ENCODE measurements at places on chromosomes 3 and 15.

- no peaks in the 10 kb centered on the region for H3K36me3 ChIP-seq
- H3K4me1 ChIP-seq, result no peaks in the 10 kb centered on the region
- no peaks in the 10 kb centered on the region for H3K27me3 ChIP-seq
- no peak overlapping the region for H3K4me3 ChIP-seq
- H3K27ac ChIP-seq, result no peak overlapping the region
These were observed 59.2 kb upstream of the IL12A start for GRCh38 chr3:159929171-159930141.

DNA sequence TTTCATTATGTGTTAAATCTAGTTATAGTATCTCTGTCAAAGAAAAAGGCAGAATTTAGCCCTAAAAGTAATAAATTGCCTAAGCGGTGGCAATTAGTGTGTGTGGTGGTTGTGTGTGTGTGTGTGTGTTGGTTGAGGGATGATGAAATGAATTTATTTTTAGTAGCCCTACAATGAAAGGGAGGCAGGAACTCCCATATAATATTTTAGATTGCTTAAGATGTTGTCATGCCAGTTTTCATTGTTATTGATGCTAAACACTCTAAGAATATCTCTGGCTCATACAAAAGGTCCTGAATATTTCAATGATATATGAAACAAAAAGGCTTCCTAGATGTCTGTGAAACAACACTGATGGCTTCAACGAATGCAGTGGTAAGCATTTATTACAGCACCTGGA lies 140.6 kb upstream of the TBC1D5 start:
- no peaks in the 10 kb centered on the region for H3K36me3 ChIP-seq
- no peak for DNase-seq
- H3K27me3 ChIP-seq, result no peaks in the 10 kb centered on the region
- H3K4me1 ChIP-seq, result no peaks in the 10 kb centered on the region

GRCh38 chr3:74561881-74562280 lies 52.6 kb downstream of the CNTN3 start:
- no peak for DNase-seq
- no peaks in the 10 kb centered on the region for H3K36me3 ChIP-seq
- no peak overlapping the region for H3K4me3 ChIP-seq
- H3K27ac ChIP-seq, result no peak overlapping the region
- no peaks in the 10 kb centered on the region for H3K4me1 ChIP-seq

DNA sequence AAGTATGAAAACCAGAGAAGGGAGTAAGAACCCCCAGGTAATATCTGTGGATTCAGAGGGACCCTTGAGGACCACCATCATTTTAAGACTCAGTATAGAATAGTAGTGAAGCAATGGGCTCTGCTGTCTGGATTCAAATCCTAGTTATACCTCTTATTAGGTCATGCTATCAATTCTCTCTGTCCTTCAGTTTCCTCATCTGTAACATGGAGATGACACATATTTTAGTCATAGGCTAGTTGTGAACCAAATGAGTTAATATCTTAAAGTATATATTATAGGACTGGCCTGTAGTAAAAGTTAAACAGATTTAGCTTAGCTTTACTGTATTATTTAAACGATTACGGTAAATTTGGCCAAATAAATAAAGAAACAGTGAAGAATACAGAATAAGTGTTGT lies 177.3 kb upstream of the GOLIM4 start:
- H3K36me3 ChIP-seq, result no peaks in the 10 kb centered on the region
- H3K4me3 ChIP-seq, result no peak overlapping the region
- H3K27ac ChIP-seq, result no peak overlapping the region
- DNase-seq, result no peak
- no peaks in the 10 kb centered on the region for H3K27me3 ChIP-seq

- no peak overlapping the region for H3K4me3 ChIP-seq
- no peaks in the 10 kb centered on the region for H3K27me3 ChIP-seq
- H3K27ac ChIP-seq, result no peak overlapping the region
- no peaks in the 10 kb centered on the region for H3K36me3 ChIP-seq
These were observed 588.4 kb downstream of the NAALADL2 start for GRCh38 chr3:175447521-175447920.

GRCh38 chr3:168029705-168030104 lies 66.0 kb downstream of the GOLIM4 start:
- DNase-seq, result no peak
- no peak overlapping the region for H3K4me3 ChIP-seq
- no peaks in the 10 kb centered on the region for H3K27me3 ChIP-seq
- no peak overlapping the region for H3K27ac ChIP-seq
- H3K36me3 ChIP-seq, result no peaks in the 10 kb centered on the region
- no peaks in the 10 kb centered on the region for H3K4me1 ChIP-seq

- no peaks in the 10 kb centered on the region for H3K36me3 ChIP-seq
- no peak overlapping the region for H3K27ac ChIP-seq
- no peak overlapping the region for H3K4me3 ChIP-seq
- no peaks in the 10 kb centered on the region for H3K27me3 ChIP-seq
- no peak for DNase-seq
These were observed 250.8 kb upstream of the CBLB start for GRCh38 chr3:106119614-106120082.

- peaks cover 4% of the 10 kb centered on the region for H3K4me1 ChIP-seq
- H3K36me3 ChIP-seq, result no peaks in the 10 kb centered on the region
- DNase-seq, result no peak
- no peak overlapping the region for H3K4me3 ChIP-seq
These were observed 88.0 kb downstream of the NUP210 start for GRCh38 chr3:13332158-13332557.

GRCh38 chr3:31442755-31443154 lies 90.0 kb upstream of the STT3B start:
- no peaks in the 10 kb centered on the region for H3K27me3 ChIP-seq
- H3K27ac ChIP-seq, result no peak overlapping the region
- no peak overlapping the region for H3K4me3 ChIP-seq
- no peak for DNase-seq

DNA sequence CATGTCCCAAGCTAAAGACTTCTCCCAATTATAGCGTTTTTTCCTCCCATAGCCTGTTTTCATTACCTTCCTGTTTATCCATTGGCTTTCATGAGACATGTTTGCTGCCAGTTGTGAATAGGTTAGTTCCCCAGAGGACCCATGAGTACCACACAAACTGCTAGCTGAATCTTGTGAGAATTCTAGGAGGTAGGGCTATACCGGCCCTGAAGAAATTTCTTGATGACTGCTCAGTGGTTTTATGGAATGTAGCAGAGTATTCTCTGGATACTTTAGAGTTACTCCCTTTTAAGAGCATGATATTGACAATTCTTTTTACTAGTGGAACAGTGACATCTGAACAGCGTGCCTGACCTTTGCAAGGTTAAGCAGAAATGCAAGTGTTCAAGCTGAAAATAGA lies 210.4 kb downstream of the MCTP2 start:
- H3K4me3 ChIP-seq, result no peak overlapping the region
- H3K27ac ChIP-seq, result no peak overlapping the region
- no peak for DNase-seq
- no peaks in the 10 kb centered on the region for H3K36me3 ChIP-seq
- no peaks in the 10 kb centered on the region for H3K4me1 ChIP-seq

DNA sequence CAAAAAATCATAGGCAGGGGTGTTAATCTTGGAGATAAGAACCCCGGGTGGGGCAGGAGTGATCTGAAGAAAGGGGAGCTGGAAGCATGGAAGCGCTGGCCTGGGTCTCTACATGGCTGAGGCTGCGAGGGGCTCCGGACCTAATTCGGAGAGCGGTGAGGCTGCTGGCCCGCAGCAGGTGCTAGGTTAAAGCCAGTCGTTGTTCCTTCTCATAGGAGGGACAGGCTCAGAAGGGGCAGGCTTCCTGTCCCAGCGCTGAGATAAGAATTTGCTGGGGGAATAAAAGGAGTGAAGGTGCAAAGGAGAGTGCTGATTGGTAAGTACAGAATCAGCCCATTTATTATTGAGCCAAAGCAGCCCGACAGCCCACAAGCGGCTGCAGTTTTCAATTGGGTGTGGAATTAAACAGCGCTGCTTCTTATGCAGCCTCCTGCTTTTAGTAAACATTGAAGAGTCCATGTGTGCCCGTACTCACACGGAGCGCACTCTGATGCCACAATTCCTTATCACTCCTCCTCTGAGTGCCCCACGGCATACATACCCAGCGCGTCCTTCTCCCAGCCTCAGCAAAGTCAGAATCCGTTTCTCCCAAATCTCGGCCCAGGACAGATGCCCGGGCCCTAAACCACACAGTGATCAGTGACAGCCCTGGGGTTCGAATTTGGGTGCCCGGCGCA lies 17.1 kb downstream of the CHST13 start:
- no peaks in the 10 kb centered on the region for H3K4me1 ChIP-seq
- H3K36me3 ChIP-seq, result no peaks in the 10 kb centered on the region
- no peak overlapping the region for H3K4me3 ChIP-seq
- no peaks in the 10 kb centered on the region for H3K27me3 ChIP-seq

DNA sequence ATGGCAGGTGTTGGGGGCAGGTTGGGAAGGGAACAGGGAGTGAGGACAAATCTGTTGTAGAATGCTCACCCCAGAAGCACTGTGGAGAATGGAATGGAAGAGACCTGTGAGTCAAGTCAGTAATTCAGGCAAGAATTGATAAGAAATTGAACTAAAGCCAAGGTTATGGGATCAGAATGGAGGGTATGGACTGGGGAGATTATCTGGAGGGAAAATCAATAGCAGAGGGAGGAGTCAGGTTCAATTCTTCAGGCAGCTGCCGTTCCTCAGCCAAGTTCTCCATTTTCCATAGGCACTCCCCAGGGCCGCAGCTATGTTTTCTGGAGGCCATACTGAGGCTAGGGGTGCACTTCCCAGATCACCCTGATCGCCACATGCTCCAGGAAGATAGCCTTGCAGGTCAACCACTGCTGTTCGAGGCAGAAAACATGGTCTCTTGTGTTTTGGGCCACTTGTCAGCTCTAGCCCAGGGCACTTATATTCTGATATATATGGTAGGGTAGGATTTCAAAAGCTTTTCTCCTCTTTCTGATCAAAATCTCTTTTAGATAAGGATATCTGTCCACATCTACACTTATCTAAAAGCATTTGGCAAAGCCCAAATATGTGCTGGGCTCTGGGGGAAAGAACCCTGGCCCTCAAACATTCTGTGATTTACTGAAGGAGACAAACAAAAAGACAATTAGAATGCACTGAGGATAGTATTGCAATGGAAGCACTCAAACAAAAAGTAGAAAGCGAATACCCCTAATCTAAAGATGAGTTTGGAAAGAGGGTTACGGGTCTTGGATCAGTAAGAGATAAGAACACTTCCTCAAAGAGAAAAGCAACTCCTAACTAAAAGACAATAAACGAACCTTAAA lies 92.3 kb downstream of the TMEM212 start:
- H3K4me3 ChIP-seq, result no peak overlapping the region
- no peaks in the 10 kb centered on the region for H3K27me3 ChIP-seq
- H3K27ac ChIP-seq, result no peak overlapping the region
- H3K4me1 ChIP-seq, result no peaks in the 10 kb centered on the region

DNA sequence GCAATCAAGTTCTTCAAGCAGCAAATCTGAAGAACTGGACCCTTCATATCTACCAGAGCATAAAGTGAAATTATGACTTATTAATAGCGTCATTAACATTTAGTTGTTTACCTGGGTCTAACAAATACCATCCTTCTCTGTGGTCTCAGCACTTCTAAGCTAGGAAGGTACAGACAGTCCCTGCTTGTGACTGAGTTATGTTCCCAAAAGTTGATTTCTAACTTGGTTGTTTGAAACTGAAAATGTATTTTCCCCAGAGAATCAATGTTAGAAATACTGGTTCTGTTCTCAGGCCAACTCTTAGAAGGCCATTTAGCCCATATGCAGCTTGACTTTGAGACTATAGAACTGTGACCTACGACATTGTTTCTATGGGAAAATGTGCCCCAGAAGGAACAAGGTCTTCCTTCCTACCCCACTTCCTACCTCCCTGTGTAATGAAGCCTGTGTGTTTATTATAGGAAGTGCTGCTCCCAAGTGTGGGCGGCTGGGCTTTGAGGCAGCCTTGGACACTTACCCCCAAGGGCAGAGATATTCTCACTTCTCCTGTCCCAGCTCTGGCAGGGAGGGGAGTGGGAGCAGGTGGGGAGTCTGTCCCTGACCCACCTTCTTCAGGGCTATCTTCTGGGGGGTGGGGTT lies 12.2 kb upstream of the MAPK6 start:
- DNase-seq, result no peak
- no peaks in the 10 kb centered on the region for H3K4me1 ChIP-seq
- no peak overlapping the region for H3K4me3 ChIP-seq
- H3K27ac ChIP-seq, result no peak overlapping the region

GRCh38 chr3:29281094-29281343 lies 148 bp downstream of the RBMS3 start:
- H3K27ac ChIP-seq, result peak overlapping the region; percentile 52
- DNase-seq, result no peak
- peak overlapping the region; percentile 54 for H3K4me3 ChIP-seq
- no peaks in the 10 kb centered on the region for H3K27me3 ChIP-seq
- H3K4me1 ChIP-seq, result no peaks in the 10 kb centered on the region
- H3K36me3 ChIP-seq, result no peaks in the 10 kb centered on the region
